ENCODE measurements at places on chromosomes 12 and 14.

GRCh38 chr12:67155863-67156262, 113.3 kb upstream of the CAND1 start:
- peak; percentile 18 for DNase-seq

GRCh38 chr14:94171208-94171607, 2.9 kb upstream of the PPP4R4 start:
- DNase-seq = no peak

GRCh38 chr14:36363704-36364103, 43.3 kb upstream of the MBIP start:
- DNase-seq = peak; percentile 1

DNA sequence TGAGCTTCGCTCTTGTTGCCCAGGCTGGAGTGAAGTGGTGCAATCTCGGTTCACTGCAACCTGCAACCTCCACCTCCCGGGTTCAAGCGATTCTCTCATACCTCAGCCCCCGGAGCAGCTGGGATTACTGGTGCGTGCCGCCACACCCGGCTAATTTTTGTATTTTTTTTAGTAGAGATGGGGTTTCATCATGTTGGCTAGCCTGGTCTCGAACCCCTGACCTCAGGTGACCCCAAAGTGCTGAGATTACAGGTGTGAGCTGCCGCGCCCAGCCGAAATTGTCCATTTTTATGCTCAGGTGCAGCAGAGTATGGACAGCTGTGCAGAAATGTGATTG, 19.2 kb upstream of the CYP46A1 start:
- DNase-seq = no peak

GRCh38 chr12:92857818-92858217, 71.3 kb downstream of the EEA1 start:
- DNase-seq = no peak

DNA sequence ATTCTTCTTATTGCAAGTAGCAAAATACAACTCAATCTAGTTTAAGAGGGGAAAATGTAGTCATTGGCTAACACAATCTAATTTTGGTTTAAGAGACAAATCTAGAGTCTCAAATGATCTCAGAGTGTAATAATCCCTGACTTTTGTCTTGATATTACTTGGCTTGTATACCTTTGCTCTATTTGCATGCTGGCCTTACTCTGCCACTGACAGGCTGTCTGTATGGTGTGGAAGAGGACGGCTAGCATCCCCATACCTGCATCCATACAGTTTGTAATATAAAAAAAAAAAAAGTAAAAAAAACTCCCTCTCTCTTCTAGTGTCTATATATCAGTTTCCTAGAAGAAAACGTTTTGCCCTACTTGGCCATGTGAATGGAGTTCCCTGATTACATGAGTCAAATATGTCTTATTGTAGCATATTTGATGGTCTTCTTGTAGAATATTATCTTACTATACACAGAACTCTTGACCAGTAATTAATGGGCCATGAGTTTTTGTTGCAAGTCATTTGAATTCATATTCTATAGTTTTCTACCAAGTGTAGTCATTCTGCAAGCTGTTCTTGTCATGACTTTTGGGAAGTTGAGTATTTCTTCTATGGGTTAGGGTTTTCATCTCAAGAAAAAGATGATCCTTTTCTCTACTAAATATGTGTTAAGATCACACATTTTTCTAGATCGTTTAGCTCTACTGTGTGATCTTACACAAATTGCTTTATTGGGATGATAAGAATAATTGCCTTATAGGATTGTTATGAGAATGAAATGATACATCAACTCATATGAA, 8.2 kb downstream of the HIF1A start:
- peak; percentile 33 for DNase-seq

DNA sequence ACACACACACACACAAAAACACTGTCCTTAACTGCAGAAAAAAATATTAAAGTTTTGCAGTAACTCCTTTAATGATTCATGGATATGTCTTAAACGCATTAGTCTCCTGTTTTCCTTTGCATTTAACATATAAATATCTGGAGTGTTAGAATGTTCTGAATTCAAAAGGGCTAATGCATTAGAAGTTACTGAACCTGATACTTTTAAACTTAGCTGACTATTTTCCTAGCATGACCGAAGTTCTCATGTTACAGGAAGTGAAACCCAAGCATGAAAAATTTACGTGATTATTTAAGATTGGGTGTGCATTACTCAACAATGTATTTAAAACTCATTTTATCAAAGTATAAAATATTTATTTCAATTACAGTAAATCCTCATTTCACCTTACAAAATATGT, 791.2 kb downstream of the FLRT2 start:
- DNase-seq = peak; percentile 16

- peak; percentile 22 for DNase-seq
These were observed 71.3 kb downstream of the DUSP6 start for GRCh38 chr12:89280833-89281538.

DNA sequence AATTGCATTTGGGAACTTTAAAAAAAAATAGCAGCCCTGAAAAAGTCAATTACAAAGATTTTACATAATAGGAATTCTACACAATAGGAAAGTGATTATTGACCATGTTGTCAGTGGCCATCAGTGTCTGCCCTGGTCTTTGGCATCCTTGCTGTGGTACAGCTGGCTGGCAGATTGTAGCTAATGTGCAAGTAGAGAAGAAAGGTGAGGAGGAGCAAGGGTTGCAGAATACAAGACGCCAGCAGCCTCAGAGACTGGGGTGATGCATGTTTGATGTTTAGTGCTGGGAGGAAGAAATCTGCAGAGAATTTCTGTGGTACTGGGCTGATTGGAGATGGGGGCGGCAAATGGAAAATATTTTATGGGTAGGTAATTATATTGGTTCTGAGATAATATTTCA, 322.9 kb downstream of the TMEM117 start:
- no peak for DNase-seq

DNA sequence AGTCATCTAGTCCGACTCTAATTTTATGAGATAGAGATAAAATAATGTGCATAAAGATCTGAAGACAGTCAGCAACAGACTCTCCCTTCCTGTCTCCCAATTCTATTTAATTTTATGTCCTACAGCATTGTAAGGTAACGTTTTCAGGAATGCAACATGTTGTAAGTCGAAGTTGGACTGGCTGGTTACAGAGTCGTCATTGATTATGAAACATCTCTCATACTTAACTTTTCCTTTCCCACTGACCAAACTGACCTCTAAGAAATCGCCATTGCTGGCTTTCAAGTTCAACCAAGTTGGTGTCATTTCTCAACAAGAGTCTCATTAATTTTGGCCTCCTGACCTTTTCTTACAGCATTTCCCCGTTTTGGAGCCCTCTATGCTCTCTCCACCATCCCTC, 4.9 kb upstream of the RIC8B start:
- DNase-seq = peak; percentile 40

DNA sequence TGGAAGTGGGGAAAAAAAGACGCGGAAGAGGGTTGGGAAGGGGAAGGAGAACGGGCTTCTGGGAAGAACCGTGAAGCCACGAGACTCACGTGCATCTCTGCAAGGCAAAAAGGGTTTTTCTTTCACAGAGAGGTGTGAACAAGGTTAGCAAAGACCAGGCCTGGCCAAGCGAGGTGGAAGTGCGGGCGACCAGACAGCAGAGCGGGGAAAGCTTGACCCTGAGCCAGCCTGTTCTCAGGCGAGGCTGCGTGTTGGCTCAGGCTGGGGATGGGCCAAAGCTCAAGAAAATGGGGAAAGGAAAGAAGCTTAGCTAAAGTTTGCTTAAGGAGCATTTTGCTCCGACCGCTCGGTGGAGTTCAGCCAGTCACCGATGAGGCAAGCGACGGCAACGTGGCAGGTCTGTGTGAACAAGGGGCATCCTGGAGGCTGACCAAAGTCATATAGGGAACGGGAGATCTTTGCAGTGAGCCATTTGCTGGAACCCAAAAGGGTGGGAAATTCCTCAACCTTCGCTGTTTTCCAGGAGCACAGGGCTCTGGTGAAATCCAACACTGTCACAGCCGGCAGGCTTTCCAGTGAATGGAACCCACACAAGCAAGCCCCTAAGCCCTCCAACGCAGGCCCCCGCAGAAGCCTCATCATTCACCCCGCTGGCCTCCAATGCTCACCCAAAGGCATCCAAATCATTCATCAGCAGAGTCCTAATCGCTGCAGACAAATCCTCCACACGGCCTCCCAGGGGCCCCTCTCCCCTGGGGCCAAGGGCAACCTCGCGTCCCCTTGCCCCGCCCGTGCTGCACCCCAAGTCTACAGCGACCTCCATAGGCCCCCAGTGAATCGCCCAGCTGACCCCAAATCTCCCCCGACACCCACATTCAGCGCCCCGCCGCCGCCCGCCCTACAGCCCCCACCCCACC, 754 bp downstream of the ZNF605 start:
- DNase-seq = peak; percentile 68

GRCh38 chr12:45034861-45035265, 16.0 kb downstream of the DBX2 start:
- DNase-seq = no peak

- no peak for DNase-seq
These were observed 38.3 kb upstream of the FAR2 start for GRCh38 chr12:29110506-29111442.

DNA sequence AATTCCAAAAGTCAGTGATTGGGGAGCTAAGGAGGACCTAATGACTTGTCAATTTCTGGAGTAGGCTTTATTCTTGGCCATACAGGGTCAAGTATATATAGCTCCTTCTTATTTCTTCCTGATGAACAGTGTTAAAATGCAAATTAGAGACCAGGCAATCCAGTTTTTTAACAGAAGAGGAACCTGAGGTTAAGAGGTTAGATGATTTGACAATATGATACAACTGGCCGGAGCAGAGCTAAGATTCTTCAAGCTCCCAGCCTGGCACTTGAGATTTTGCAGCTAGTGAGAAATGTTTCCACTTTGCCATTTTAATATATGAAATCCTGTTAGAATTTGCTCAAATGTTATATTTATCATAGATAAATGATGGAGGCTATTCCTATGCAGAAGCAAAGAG, 204.0 kb downstream of the SSPN start:
- no peak for DNase-seq

DNA sequence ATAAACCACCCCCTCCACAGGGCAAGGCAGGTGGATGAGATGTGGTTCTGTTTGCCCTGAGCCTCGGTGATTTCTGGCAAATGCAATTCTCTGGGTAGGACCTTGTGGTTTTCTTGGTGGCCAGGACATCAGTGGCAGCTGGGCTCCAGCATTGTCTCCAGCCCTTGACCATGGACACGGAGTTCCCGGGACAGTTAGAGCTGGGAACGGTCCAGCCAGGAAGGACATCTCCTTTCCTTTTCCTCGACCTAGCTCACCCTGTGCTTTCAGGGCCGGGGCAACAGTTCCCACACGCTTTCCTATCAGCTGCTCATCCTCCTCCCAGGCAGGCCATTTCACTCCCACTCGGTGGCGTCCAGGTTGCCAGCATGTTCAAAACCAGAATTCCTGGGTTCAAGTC, 9.2 kb downstream of the SERPINA4 start:
- no peak for DNase-seq

DNA sequence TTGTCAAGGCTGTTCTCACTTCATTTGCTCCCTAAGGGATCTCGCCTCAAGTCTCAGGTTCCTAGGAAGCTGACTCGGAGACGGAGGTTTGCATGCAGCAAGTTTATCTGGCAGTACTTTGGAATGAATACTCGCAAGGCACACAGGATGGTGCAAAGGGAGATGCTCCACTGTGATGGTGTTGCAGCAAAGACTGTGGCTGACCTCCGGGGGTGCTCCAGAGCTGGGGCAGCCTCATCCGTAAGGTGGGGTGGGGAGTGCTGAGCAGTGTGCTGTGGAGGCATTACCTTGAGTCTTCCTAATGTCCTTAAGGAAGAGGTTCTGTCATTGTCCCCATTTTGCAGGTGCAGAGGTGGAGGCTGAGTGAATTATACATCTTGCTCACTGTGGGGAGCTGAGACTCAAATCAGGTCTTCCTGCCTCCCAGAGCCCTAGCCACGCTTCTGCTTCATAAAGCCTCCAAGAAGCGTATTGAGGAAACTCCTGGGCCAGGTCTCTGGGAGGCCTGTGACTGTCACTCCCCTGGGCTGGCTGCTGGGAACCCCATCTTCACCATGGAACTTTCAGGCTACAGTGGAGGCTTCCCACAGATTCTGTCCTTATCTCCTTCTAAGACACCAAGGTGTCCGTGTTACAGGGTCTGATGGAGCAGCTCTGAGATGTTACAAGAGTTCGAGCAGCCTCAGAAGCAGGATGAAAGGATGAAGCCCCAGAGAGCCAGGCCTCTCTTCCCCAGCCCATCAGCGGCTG, 39.5 kb downstream of the GALNT16 start:
- no peak for DNase-seq

GRCh38 chr12:113221997-113222729, 899 bp downstream of the TPCN1 start:
- no peak for DNase-seq

DNA sequence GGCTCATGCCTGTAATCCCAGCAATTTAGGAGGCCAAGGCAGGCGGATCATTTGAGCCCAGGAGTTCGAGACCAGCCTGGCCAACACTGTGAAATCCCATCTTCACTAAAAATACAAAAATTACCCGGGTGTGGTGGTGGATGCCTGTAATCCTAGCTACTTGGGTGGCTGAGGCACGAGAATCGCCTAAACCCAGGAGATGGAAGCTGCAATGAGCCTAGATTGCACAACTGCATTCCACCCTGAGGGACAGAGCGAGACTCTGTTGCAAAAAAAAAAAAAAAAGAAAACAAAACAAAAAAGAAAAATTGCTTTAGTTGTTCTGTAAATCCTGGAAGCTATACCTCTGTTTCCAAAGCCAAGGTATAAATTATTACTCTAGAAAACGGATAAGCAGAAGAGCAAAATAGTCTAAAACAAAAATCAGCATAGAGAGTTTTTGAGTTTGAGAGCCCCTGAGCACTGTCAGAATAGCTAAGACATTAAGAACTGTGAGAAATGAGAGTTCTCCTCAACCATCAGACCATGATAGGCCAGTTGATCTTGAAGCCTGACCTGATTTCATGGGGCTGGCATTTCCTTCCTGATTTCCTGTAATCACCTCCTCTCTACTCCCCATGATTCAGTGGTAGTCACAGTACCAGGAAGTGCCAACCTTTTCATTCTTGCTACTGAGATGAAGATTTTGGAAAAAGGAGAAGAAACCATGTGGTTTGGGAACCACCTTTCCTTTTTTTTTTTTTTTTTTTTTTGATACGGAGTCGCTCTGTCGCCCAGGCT, 31.7 kb downstream of the ATP2A2 start:
- DNase-seq = peak; percentile 85

DNA sequence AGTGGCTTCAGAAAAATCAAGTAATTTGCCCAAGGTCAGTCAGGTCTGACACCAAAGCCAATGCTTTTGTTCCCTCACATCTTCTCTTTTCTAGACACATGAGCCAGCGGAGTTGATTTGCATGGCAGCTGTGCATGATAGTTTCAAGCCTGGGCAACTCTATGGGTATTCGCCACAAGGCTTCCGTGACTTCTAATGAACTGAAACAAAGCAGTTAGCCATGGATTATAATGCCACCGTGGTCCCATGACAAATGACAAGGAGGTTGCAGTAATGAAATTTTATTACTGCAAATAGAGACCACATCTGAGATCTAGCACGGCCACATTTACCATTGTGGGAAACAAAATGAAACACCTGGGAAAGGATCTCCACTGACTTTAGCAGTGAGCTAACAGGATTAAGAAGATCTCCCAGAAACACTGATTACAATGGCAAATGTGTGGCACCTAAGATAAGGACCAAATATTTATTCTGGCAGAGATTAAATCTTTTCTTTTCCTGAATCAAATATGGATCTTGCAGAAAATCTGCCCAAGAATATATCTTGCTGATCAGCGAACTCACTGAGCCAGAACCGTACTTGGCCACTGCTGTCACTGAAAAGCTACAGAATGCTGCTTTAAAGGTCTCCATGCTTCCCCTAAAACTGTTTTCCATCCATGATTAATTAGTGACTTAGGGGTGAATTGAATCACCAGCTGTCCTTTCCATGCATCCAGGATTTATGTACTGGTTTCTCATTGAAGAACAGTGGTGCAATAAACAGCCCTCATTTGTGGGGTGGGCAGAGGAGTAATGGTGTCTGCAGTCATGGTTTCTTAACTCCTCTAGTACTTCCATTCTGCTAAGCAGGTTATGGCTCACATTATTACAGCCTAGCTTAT, 551.0 kb downstream of the DIO2 start:
- no peak for DNase-seq
